Foreskin keratinocyte (primary cell): ENCODE measurements at places on chromosomes 2 and 18. TPM values are rescaled to one million over a fixed set of nuclear protein-coding genes. Genes with fewer than 3 reads are reported as not detected.

The TXNL1 gene
- 66.3 and 69.6 TPM in 2 replicates for polyA plus RNA-seq

The NYAP2 gene
- polyA plus RNA-seq, result not detected in 2 replicates

The HOXD12 gene
- not detected in 2 replicates for polyA plus RNA-seq

The C2orf72 gene
- not detected in 2 replicates for polyA plus RNA-seq

The SCN7A gene
- polyA plus RNA-seq, result 0.01 and 0.02 TPM in 2 replicates

The SPC25 gene
- polyA plus RNA-seq, result 16.6 and 26.1 TPM in 2 replicates

The GRP gene
- polyA plus RNA-seq, result not detected in 2 replicates

The REG3G gene
- not detected in 2 replicates for polyA plus RNA-seq

The CDCA7 gene
- 28.1 and 38.1 TPM in 2 replicates for polyA plus RNA-seq

The ATP6V1B1 gene
- polyA plus RNA-seq, result 0.08 TPM in 1 of 2 replicates, not detected in the other

The ZNF638 gene
- polyA plus RNA-seq, result 42.2 and 45.6 TPM in 2 replicates

The LINC00305 gene
- not detected in 2 replicates for polyA plus RNA-seq

The UGT1A10 gene
- 0.13 and 0.35 TPM in 2 replicates for polyA plus RNA-seq

The RTTN gene
- 30.6 and 39.0 TPM in 2 replicates for polyA plus RNA-seq

The RAD51AP2 gene
- polyA plus RNA-seq, result 0.03 TPM in 1 of 2 replicates, not detected in the other

The CHAC2 gene
- polyA plus RNA-seq, result 11.1 and 13.8 TPM in 2 replicates

The CNNM4 gene
- 3.2 and 3.7 TPM in 2 replicates for polyA plus RNA-seq
